ENCODE measurements at places on chromosomes 11 and 22.

- DNase-seq = peak; percentile 85
Measured at GRCh38 chr11:85663753-85664614, 945 bp downstream of the CREBZF start.

DNA sequence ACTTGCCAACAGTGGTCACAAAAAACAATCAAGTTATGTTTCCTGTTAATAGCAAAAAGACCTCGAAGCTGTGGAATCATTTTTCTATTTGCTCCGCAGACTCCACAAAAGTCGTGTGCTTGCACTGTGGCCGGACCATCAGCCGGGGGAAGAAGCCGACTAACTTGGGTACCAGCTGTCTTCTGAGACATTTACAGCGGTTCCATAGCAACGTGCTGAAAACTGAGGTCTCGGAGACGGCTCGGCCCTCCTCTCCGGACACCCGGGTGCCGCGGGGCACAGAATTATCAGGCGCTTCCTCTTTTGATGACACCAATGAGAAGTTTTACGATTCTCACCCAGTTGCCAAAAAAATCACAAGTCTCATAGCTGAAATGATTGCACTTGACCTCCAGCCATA lies 31.6 kb downstream of the ZBED4 start:
- no peak for DNase-seq

- DNase-seq = no peak
Measured at GRCh38 chr11:90423378-90423777, 200.5 kb upstream of the CHORDC1 start.

- DNase-seq = no peak
Measured at GRCh38 chr11:127859941-127860354, 727.4 kb downstream of the ETS1 start.

- no peak for DNase-seq
Measured at GRCh38 chr11:82756765-82757639, 23.3 kb upstream of the FAM181B start.

DNA sequence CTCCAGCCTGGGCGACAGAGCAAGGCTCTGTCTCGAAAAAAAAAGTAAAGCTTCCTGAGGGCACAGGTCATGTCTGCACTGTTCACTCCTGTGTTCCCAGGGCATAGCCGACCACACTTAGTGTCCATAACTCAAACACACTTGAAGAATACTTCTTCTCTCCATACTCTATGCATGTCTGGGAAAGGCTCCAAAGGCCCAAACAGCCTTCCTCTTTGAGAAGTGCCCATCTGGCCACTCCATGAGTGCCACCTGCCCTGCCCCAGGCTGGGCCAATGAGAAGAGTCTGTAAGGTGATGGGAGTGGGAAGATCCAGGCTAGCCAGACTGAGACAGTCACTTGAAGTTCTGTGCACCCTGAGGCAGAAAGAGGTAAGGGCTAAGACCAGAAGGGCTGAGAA lies 24.7 kb downstream of the DGCR2 start:
- no peak for DNase-seq

DNA sequence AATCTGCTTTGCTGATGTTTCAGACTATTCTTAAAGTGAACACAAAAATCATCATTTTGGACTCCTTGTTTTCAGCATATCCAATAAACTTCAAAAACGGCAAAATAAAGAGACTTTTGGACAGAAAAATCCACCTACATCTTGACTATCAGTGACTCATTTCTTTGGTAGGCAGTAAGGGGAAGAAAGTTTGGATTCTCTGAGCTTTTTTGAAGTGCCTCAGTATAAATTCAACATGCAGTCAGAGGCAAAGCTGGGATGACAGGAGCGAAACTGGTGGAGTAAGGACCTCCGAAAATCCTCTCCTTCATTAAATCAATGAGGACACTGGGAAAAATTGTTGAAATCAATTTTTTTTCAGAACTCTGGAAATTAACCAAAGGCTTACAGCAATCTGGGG lies 29.7 kb downstream of the EFCAB6 start:
- no peak for DNase-seq

- no peak for DNase-seq
Measured at GRCh38 chr11:30816959-30817880, 231.1 kb upstream of the MPPED2 start.

- DNase-seq = peak; percentile 48
Measured at GRCh38 chr11:8201644-8202365, 33.0 kb upstream of the RIC3 start.

DNA sequence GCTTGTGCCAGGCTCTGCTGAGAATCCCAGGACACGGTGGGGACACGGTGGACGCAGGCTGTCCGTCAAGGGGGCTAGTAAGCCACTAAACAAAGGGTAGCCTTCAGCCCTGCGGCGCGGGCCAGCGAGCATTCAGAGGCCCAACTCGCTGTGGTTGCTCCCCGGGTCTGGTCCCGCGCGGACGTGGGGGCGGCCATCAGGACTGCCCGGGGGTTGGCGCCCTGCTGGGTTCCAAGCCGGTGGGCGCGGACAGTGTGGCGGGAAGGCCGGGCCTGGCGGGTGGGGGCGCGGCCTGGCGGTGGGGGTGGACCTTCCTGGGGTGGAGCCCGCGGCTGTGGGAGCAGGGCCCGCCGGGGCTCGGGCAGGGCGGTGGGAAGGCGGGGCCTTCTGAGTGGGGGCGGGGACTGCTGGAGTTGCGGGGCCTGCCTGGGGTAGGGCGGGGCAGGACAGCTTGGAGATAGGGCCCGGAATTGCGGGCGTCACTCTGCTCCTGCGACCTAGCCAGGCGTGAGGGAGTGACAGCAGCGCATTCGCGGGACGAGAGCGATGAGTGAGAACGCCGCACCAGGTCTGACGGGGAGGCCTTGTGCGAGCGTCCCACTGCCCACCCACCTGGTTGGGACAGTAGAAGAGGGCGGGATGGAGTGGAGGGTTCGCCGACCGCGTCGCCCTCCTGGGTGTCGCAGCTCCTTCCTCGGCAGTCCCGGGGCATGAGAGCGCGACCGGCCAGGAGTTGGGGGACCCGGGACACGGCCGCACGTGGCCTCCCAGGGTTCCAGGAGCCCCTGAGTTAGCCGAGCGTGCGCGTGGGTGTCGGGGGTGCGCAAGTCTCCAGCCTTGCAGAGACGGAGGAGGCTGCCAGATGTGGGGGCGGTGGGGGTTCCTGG lies at the start of gene SERHL2:
SERHL2 (plus strand) TSS at position 482 of the 887 bp plus-strand sequence; CDS start at position 547, 65 bp downstream.
- peak; percentile 57 for DNase-seq

DNA sequence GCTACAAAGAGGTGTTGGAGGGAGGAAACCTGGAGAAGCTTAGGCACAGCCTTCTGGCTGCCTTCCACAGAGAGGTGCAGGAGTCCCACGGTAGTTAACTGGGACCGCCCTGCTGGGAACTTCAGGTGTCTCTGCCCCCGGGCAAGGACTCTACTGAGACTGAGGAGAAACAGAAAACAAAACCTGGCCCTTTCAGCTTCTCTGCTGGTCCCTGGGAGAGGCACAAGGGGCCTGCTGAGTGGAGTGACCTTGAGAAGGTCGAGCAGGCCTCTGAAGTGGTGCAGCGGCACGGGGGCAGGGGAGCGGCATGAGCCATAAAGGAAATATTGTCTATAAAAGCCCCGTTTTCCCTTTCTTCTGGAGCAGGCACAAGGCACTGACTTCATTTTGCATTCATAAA lies 38.9 kb downstream of the NTM start:
- no peak for DNase-seq

DNA sequence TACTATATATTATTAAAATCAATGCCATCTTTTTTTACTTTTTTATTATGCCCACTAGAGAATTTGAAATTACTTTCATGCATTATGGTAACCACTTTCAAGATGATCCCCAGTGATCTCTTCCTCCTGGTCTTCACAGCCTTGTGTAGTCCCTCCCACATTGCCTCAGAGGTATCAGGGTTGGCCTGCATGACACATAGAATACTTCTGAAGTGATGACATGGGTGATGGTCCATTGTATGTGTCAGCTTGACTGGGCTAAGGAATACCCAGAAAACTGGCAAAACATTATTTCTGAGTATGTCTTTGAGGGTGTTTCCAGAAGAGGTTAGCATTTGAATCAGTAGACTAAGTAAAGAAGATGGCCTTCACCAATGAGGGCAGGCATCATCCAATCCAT lies 14.2 kb upstream of the ISX start:
- no peak for DNase-seq

GRCh38 chr22:20437613-20438426 lies at the start of gene SCARF2:
SCARF2 (minus strand) TSS chr22:20437825; CDS start chr22:20437754, 71 bp downstream.
- no peak for DNase-seq
